ENCODE measurements at places on chromosomes 5 and 9. TPM values are rescaled to one million over a fixed set of nuclear protein-coding genes. Genes with fewer than 3 reads are reported as not detected.

- no peak for DNase-seq
These were observed 152.4 kb downstream of the LRRC70 start for GRCh38 chr5:62731022-62731421.

- DNase-seq: no peak
These were observed 57.2 kb downstream of the TMOD1 start for GRCh38 chr9:97558701-97559101.

GRCh38 chr9:112408819-112409218 is 28.9 kb downstream of the HSDL2 start:
- DNase-seq: no peak

GBGT1 gene
- total RNA-seq: 1.3 TPM

CAVIN4 gene
- total RNA-seq: 0.48 TPM
